ENCODE measurements at places on chromosomes 6 and 20. TPM values are rescaled to one million over a fixed set of nuclear protein-coding genes. Genes with fewer than 3 reads are reported as not detected.

- H3K27me3 ChIP-seq: peaks cover 2% of the 10 kb centered on the region
- H3K4me1 ChIP-seq: peaks cover 7% of the 10 kb centered on the region
- H3K4me3 ChIP-seq: no peak overlapping the region
- H3K27ac ChIP-seq: no peak overlapping the region
- DNase-seq: no peak
Observed at GRCh38 chr6:146420255-146420654, 123.4 kb upstream of the RAB32 start.

- H3K36me3 ChIP-seq: no peaks in the 10 kb centered on the region
- H3K4me1 ChIP-seq: peaks cover 28% of the 10 kb centered on the region
- no peak overlapping the region for H3K4me3 ChIP-seq
Observed at GRCh38 chr6:36114798-36115408, 15.4 kb upstream of the MAPK13 start.

HLA-DMB gene
- total RNA-seq: not detected

PPP1R3D gene
- 1.3 TPM for total RNA-seq

SLC2A10 gene
- total RNA-seq: 0.37 TPM
